ENCODE measurements at places on chromosomes 4 and X.

- DNase-seq = no peak
Measured at GRCh38 chr4:48462363-48462762, 20.8 kb upstream of the SLC10A4 start.

GRCh38 chr4:167930166-167930565 lies 162.2 kb upstream of the ANXA10 start:
- no peak for DNase-seq

DNA sequence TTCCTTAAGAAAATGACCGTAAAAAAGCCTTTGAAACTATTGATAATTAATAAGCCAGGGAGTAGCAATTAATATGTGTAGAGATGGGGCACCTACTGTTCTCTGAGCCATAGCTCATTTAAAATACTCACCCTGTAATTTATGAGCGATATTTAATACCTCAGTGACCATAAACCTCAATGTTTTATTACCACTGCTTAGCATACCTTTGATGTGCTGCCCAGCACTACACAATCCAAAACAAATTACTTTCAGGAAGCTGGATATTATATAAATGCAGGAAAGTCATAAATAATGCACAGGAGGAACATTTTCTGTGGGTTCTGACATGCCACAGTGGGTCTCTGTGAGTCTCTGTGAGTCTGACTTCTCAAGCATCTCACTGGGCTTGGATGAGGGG lies 166.1 kb upstream of the RPL34 start:
- no peak for DNase-seq

- no peak for DNase-seq
Measured at GRCh38 chr4:173525118-173526011, 4.7 kb downstream of the HAND2 start.

DNA sequence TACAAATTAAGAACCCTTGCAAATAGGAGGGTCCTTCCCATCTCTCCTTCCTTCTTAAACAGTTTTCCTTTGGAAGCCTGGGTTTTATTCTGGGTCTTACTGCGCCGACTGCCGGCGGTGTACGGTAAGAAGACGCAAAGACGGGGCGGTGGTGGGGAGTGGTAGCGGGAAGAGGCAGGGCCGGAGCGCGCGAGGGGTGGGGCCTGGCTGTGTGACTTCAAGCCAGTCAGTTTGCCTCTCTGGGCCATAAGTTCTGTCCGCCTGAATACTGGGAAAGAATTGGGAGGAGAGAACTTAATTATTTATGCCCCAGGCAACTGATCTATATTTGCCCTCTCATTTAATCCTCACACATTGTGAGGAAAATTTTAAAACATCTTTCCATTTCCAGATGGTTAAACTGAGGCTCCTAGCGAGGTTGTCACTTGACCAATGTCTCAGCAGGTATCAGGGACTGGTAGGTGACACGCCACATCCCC lies 726 bp upstream of the KANTR start:
- no peak for DNase-seq

GRCh38 chr4:100982345-100982744 lies 365.0 kb downstream of the PPP3CA start:
- DNase-seq = no peak

DNA sequence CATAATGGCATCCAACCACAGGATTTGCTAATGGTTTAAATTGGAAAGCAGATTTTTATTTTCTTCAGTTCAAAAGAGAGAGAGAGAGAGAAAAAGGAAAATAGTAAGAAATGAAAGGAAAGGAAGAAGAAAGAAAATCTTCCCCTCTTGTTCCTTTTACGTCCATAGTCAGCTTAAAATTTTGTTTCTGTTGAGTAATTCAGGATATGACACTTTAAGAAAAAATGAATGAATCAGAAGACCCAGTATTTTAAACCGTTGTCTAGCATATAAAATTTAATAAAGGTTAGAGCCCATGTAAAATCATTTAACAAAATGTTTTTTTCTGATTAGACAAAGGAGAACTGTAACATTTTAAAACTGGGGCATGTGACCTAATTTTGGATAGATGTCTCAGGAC lies 391.8 kb upstream of the EPHA5 start:
- DNase-seq = no peak

- no peak for DNase-seq
Measured at GRCh38 chr4:87151730-87152129, 68.7 kb downstream of the KLHL8 start.

GRCh38 chrX:121308276-121308805 lies 260.9 kb downstream of the GLUD2 start:
- DNase-seq = no peak

DNA sequence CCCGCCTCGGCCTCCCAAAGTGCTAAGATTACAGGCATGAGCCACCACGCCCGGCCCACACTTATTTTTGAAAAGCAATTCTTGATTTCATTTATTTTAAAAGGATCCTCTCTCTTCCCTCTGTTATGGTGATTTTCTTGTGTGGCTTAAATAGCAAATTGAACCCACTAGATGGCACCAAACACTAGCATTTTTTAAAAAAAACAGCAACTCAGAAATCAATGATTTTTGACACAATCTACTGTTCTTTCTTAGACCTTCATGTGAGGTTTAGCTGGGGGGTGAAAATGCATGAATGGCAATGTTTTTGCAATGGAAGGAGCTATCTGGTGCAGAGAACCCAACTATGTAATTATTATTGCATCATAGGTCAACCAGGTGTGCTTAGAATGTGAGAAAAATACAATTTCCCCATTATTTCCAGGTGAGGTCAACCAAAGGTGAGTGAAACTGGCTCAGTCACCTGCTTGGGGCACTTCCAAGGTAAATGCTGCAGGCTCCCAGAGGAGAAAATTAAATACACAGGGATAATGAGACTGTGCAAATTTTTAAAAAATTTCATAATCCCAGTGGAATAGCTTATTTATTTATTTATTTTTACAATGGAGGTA lies 226.7 kb upstream of the PRKX start:
- DNase-seq = no peak

GRCh38 chrX:17822351-17822750 lies 38.7 kb downstream of the RAI2 start:
- no peak for DNase-seq

GRCh38 chrX:7168371-7168770 lies 20.4 kb upstream of the PUDP start:
- DNase-seq = no peak

Data from mesenteric fat pad (tissue), 1 donor.